Activated naive CD4-positive, alpha-beta T cell (primary cell): ENCODE measurements at places on chromosomes 12 and 14.

GRCh38 chr12:60279221-60279620 lies 683.4 kb downstream of the SLC16A7 start:
- no peak for DNase-seq

- no peak for DNase-seq
Observed at GRCh38 chr14:79318371-79318770, 892.9 kb downstream of the DIO2 start.

DNA sequence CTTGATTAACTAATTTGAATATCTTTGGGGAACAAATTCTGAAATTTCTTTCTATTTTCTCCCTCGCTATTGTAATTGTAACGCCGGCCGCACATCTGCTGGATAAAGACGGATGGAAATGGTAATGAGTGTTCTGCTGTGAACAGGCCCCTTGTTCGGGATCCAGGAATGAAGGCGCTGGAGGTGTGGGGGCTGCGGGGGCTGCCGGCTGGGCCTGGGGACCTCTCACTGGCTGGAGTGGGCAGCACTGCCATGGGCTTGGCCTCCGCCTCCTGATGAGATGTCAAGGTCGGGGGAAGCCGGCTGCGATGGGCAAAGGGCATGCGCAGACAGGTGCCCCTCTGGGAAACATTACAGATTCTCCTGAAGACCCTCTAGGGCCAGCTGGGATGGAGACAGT lies 175.4 kb downstream of the PHETA1 start:
- no peak for DNase-seq

DNA sequence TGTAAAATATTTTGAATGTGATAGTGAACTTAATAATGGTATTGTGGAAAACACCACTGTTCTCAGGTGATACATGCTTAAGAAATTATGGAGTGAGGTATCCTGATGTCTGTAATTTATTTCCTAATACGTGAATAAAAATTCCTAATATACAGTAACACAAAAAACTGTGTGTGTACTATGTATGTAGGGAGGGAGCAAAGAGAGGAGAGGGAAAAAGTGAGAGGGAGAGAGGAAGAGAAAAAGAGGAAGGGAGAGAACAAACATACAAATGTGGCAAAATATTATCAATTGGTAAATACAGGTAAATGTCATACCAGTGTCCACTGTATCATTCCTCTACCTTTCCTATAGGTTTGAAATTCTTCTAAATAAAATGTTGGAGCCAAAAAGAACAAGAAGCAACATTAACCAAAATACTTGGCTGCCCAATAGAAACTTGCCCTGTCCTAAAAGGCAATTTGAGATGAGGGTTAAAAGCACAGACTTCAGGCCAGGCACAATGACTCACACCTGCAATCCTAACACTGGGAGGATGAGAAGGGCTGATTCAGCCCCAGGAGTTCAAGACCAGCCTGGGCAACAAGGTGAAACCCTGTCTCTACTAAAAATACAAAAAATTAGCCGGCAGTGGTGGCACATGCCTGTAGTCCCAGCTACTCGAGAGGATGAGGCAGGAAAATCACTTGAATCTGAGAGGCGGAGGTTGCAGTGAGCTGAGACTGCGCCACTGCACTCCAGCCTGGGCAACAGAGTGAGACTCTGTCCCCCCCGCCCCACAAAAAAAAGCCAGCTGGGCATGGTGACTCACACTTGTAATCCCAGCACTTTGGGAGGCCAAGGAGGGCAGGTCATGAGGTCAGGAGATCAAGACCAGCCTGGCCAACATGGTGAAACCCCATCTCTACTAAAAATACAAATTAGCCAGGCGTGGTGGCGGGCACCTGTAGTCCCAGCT lies 14.5 kb downstream of the R3HDM2 start:
- DNase-seq, result no peak

GRCh38 chr14:87050421-87050820 lies 942.6 kb downstream of the GALC start:
- DNase-seq, result no peak

DNA sequence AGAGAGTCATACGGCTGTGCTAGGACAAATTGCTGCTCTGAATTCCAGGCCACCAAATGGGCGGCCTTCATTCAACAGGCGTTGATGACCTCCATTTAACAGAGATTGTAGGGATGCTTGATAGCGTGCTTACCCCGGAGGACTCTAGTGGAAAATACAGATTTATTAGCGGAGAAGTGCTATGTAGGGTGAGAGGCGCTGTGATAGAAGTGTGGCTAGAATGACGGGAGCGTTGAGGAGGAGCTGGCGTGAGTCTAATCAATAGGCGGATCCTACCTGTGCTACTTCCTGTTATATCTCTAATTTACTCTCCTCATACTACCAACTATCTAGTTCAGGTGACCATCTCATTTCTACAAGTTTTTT lies 668 bp downstream of the MRPS35 start:
- no peak for DNase-seq

DNA sequence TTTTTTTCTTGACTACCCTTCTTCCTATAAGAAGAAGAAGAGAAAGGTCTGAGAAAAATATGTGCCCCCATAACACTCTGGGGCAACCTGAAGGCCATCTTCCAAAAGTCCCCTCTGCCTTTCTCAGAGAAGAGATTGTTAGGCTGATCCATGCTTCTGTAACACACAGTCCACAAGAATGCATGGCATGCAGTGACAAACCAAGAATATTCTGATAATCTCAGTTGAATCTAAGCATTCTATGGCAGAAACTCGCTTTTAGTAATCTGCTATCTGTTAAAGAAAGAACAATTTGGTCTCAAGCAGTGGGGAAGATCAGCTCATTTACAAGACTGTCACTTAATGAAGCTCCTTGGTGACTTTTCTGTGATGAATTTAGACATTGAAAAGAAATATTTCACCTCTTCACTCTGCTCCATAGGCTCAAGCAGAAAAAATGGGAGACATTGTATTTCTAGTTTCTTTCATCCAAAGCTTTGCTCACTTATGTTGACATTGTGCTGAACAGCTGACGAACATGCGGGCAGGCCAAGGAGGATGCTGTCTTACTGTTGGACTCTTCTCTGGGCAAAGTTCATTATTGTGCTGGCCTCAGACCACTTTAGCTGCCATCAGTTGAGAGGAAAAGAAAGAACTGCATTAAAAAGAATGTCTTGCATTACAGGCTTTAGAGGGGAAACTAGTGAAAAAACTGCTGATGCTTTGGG lies 957.1 kb downstream of the DIO2 start:
- DNase-seq, result no peak

GRCh38 chr14:96090441-96091148 lies 51.4 kb downstream of the C14orf132 start:
- DNase-seq, result no peak

DNA sequence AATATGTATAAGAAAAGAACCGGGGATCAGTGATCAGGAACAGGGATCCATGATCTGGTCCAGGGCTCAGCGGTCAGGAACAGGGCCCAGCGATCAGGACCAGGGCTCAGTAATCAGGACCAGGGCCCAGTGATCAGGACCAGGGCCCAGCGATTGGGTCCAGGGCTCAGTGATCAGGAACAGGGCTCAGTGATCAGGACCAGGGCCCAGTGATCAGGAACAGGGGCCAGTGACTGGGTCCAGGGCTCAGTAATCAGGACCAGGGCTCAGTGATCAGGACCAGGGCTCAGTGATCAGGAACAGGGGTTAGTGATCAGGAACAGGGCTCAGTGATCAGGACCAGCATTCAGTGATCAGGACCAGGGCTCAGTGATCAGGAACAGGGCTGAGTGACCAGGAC lies 56.3 kb downstream of the TMEM121 start:
- DNase-seq, result no peak

DNA sequence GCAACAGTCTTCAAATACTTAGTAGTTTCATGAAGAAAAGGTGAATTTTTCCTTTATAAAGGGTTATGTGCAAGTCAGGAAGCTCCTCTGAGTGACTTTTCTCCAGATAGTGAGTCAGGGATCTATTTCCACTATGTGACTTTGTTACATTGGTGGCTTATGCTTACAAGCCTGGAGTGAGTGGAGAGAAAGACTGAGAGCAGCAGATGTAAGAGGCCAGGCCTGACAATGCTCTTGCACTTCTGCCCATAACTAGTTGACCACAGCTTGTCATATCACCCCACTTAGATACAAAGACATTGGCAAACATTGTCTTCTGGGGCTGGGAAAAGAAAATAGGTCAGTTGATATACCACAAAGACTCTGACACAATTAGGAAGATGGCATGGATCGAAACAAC lies 236.5 kb downstream of the PDZRN4 start:
- no peak for DNase-seq

DNA sequence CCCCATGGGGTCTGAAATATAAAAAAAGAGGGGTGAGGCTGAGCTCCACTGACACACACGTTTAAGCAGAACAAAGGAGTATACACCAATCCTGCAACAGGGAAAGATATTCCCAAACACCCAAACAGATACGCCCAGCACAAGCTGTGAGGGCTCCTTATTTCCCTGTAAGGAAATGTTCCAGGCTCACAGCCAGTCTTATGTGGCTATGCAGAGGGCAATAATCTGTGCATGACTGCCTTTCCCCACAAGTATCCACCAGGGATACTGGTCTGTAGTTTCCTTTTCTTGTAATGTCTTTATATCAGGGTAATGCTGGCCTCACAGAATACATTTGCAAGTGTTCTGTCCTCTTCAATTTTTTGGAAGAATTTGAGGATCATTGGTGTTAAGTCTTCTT lies 141.7 kb upstream of the DAAM1 start:
- DNase-seq, result no peak

- no peak for DNase-seq
Observed at GRCh38 chr12:57029457-57029856, 13.1 kb upstream of the TAC3 start.

DNA sequence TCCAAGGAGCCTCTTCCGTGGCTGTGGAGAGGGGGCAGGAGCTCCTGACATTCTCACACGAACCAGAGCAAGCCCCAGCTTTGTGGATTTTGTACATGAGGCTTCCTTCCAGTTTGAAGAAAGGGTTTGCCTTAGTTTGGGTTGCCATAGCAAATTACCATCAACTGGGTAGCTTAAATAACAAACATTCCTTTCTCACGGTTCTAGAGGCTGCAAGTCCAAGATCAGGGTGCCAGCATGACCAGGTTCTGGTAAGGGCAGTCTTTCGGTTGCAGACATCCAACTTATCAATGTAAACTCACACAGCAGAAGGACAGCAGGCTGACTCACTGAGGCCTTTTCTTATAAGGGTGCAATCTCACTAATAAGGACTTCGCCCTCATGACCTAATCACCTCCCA lies 25.9 kb upstream of the STAB2 start:
- no peak for DNase-seq

GRCh38 chr12:106910202-106910601 lies 45.5 kb upstream of the TMEM263 start:
- DNase-seq, result no peak

- DNase-seq, result no peak
Observed at GRCh38 chr12:92108651-92109050, 37.0 kb downstream of the BTG1 start.

- no peak for DNase-seq
Observed at GRCh38 chr12:65879878-65880277, 55.6 kb downstream of the HMGA2 start.
